Activated CD8-positive, alpha-beta memory T cell treated with anti-CD3 and anti-CD28 coated beads, Interleukin-2, amount 50 U/mL, for 48 hours (primary cell): ENCODE measurements at places on chromosomes 6 and 20.

GRCh38 chr20:37808233-37809070 lies 94.5 kb upstream of the VSTM2L start:
- no peak for DNase-seq

GRCh38 chr6:134982161-134982560 lies 32.3 kb upstream of the ALDH8A1 start:
- DNase-seq = no peak

DNA sequence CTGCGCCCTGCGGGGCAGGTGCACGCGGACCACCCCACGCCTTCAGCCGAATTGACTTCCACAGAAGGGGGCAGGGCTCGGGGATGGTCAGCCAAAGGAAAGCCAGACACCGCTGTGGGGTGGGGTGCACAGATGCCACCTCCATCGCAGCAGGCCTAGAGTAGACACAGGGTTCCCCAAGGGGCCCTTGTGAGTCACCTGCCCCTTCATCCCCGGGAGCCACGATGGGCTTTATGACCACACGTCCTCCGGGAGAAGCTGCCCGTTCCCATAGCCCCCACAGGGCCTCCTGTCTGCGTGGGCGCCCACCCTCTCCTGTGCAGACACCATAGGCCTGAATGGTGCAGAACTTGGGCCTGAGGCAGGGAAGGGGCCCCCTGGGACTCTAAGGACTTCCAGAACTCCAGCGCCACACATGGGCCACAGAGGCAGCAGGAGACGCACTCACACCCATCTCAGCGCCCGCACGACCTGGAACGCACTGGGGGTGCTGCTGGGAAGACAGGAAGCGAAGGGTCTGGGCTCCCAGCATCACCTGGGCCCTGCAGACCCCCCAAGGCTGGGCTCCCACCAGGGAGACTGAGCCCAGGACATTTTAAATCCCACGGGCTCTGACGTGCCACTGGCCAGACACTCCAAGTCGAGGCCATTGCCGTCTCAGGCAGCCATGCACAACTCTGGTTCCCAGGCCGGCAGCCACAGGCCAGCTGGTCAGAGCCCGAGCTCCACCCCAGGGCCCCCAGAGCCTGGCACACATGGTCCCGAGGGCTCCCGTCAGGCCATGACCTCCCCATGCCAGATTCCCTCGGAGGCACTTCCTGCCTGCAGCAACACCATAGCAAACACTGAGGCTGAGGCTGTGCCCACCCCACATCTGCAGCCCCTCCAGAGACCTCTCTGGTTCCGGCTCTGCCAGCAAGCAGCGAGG lies 134.2 kb downstream of the DLL1 start:
- DNase-seq = no peak

GRCh38 chr6:3324262-3324942 lies 65.7 kb downstream of the PSMG4 start:
- DNase-seq = no peak

GRCh38 chr6:4736371-4736873 lies 39.8 kb upstream of the CDYL start:
- no peak for DNase-seq

- no peak for DNase-seq
Measured at GRCh38 chr6:50097966-50098640, 48.4 kb upstream of the DEFB112 start.

GRCh38 chr6:77095936-77096627 lies 367.2 kb downstream of the HTR1B start:
- no peak for DNase-seq

DNA sequence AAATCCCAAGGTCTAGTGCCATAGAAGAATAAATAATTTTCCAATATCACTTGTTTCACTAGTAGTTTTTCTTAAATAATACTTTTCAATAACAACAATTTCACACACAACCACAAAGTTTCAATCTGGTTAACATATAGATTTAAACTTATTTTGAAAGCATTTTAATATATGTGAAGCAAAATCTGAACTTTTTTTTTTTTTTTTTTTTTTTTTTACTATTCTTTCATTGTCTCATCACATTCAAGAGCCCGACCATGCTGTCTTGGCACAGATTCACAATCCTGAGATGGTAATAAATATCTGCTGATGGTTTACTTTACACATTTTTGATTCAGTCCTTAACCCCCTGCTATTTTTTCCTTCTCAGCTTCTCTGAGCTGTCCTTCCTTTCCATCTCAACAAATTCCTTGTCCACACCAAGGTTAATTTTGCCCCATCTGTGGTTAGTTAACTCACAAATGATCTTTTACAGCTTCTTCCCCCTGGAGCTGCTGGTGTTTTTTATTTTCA lies 262.8 kb downstream of the TMEM242 start:
- no peak for DNase-seq

DNA sequence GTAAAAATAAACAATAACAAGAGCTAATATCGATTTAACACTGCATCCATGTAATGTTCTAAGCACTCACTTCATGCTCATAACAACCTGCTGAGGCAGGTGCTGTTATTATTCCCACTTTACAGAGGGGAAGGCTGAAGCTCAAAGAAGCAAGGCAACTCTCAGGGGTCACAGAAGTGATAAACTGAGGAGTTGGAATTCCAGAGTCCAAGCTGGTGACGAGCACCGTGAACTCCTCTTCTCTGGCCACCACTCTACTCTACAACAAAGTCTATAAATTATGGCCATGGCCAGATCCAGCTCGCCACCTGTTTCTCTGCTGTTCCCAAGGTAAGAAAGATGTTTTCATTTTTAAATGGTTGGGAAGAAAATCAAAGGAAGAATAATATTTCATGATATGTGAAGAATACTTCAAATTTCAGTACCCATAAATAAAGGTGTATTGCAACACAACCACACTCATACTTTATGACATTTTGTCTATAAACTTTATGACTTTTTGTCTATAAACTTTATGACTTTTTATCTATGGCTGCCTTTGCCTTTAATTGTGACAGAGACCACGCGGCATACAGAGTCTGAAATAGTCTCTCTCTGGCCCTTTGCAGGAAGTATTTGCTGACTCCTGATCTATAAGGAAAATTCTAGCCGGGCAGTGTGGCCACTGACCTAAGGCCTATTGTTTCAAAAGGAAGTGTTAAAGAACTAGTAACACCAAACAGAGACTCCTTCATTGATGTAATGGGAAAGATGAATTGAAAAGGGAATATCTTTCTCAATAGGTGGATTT lies 113.2 kb upstream of the KCNG1 start:
- no peak for DNase-seq

DNA sequence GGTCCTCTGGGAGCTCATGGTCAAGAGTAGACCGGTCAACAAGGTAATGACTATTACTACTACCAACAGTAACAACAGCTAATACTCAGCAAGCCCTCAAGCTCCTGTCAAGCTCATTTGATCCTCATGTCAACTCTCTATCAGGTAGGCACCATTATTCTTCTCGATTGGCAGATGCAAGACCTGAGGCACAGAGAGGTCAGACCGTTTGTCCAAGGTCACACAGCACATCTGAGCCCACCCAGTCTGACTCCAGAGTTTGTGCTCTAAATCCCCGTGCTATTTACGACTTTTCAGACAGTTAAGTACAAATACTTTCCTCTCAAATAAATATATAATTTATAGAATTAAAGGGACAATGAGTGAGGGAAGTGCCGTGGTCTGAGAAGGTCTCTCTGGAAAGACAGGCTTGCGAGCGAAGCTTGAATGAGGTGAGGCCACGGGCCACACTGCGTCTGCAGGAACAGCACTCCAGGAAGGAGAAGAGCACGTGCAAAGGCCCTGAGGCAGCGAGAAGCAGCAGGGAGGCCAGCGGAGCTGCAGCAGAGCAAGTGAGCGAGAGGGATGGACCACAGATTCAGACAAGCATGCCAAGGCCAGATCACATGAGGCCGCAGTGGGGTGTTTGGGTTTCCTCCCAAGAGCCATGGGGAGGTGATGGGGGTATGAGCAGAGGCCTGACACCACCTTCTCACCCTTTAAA lies 117.3 kb downstream of the PREX1 start:
- no peak for DNase-seq

- no peak for DNase-seq
Measured at GRCh38 chr6:12077021-12077710, 65.1 kb downstream of the HIVEP1 start.

DNA sequence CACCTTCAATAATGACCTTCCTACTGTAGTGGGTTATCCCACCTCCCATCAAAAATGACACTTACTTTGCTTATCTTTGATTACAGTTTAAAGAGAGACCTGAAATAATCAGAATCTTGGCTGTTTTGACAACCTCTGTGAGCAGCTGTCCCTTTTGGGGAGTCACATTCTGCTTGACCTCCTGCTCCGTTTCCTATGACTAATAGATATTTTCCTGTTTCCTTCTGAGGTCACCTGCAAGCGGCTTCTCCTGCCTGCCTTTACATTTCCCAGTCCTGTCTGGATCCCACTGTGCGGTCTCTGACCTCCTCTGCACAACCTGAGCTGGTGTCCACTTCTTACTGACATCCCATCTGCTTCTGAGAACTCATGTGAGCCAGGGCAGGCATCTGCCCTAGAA lies 54.2 kb downstream of the TRAM2 start:
- DNase-seq = no peak
